Foreskin fibroblast (primary cell): ENCODE measurements at places on chromosomes 2 and 18.
A peak's percentile ranks its signal among the peaks of the same experiment; 100 is the strongest.

GRCh38 chr2:160911258-160911657, 249.0 kb upstream of the TANK start:
- no peak for DNase-seq

GRCh38 chr2:209577376-209578357, 153.8 kb downstream of the MAP2 start:
- no peak for DNase-seq

DNA sequence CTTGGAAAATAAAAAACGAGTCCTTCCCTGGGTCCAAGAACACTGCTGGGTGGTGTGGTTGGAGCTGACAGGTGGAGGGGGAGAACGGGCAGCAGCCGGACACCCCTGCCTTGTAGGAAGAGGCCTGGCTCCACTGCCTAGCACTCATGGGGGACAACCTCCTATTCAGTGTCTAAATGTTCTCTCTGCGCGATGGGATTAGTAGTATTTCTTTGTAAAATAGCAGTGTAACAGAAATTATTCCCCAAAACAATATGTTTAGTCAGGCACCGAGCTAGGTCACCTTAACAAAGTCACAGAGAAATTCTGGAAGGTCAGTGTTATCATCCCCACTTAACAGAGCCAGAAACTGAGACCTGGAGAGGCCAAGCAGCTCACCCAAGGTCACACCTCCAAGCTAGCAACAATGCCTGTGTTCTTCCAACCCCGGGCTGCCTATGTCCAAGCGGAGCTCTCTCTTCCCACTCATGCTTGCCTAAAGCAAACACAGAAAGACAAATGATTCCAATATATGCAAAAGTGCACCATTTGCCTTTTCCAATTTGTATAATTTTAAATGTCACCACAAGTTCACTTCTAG, 68.0 kb downstream of the STEAP3 start:
- no peak for DNase-seq

- DNase-seq, result no peak
Measured at GRCh38 chr18:59878644-59879043, 21.2 kb upstream of the PMAIP1 start.

DNA sequence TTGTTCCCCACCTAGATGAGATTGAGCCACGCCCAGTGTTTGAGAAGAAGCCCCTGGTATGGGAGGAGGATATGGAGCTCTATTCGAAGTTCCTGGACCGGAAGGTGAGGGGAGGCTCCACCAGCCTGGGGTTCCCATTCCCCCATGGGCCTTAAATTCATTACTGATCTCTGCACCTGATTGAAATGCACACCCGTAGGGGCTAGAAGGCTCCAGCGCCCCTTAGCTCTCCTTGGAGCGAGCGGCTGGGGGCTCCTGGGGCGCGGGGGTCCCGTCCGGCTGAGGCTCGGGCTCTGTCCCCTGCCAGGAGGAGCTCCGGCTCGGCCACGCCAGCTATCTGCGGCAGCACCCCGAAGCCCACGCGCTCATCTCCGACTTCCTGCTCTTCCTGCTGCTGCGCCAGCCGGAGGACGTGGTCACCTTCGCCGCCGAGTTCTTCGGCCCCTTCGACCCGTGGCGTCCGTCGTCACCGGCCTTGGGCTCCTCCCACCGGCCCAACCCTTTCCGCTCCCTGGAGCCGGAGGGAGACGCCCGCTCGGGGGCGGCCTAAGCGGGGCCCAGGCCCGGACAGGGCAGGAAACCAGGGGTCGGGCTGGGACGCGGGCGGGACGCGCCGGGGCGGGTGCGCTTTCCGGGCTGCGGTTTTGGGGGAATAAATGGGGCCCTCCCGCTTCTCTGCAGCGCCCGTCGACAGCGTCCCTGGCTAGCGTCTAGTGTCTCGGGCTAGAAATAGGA, 10.9 kb downstream of the CATIP start:
- peak; percentile 85 for DNase-seq

DNA sequence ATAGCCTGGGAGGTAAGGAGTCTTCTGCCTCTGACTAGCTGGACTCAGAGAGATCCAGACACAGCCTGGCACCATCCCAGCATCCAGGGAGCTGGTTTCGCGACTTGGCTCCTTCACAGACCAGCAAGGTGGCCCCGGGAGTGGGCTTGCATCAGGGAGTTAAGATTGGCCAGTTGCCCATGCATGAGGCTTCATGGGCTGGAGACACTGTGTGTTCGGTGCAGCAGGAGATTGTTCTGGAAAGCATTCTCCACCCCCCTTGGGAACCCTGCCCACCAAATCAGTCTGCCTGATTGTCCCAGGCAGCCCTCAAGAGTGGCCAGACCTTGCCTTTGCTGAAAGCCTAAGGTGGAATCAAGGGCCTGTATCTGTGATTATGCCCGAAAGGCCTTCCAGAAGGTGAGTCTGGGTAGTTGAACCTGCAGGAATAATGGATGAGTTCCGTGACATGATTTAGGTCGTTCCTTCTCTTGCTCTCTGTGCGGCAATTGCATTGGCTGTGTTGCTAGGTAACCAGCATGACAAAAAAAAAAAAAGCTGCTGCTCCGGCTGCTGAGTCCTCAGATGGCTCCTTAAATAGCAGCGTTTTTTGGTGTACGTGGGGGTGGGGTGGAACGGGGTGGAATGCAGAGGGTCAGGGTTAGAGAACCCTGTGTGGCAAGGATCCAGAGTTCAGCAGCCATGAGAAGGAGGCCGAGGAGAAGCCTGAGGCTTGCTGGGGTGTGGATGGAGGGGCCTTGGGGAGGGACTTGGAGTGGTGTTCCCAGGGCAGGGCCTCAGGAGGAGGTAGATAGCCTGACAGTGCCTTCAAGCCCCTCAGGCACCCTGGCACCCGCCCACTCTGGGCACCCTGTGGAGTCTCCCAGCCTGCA, 93.0 kb upstream of the MCFD2 start:
- peak; percentile 65 for DNase-seq

DNA sequence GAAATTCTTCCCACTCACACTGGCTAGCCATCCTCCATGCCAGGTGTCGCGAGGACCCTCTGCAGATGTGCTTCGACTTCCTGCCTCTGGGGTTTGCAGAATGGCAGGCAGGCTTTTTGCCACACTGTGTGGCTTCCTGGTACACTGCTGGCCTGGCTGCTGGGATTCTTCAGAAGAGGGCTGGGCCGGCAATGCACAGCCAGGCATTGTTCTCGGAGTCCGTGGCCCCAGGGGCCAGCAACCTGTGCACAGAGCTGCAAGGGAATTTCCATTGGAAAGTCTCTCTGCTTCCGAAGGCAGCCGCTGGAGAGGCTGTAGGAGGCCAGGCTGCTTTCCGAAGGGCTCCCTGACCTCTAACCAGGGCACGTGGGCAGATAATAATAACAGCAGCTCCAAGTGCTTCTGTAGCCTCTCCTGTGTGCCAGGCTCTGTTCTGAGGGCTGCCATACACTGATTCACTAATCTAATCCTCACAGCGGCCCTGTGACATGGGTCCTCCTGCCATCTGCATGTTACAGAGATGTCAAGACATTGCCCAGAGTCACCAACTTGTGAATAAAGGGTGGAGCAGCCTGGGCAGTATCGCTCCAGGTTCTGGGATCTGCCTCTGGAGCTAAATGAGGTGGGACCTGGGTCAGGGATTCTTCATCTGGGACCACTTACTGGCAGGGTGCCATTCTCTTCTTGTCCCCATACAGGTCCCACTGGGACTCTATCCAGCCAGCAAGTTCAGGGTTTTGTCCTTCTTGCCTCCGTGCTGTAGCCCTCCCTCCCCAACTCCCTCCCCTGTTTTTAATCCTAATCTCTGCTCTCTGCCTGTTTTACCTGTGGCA, 5.0 kb downstream of the LDLRAD4 start:
- DNase-seq, result no peak
